Left hindlimb (tissue), 1 donor: ENCODE measurements at places on chromosomes 7 and 10.

DNA sequence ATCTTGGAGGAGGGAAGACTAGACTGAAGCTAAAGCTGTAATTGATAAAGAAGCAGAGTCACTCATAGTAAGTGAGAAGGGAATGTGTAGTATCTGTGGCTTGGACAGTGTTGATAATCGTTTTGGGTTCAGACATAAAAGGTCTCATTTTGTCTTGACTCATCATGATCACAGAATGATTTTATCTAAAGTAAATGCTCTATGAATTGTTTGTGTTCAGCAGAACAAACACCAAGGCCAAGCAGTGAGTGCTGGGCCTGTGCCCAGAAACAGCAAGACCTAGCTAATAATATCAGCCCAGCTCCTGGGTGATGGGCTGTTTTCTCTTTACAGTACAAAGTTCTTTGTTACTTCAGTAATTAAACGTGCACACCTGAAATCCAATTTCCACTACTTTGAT, 26.7 kb upstream of the CD36 start:
- DNase-seq: no peak

GRCh38 chr7:76047305-76047810, 442 bp downstream of the STYXL1 start:
- DNase-seq: no peak

DNA sequence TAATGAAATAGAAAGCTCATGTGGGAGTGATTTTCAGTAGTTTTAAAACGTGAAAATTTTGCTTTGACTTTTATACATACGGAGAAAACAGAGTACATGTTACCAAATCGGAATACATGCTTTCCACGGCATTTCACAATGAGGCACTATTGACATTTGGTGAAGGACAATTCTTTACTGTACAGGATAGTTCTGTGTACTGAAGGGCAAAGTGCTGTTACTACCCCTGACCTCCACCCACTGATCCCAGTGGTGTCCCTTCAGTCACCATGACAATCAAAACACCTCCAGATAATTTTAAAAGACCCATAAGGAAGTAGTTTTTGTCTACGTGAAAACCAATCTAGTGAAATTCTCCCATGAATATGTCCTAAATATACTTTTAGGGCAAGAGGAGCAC, 33.1 kb upstream of the ANK3 start:
- no peak for DNase-seq

- no peak for DNase-seq
These were observed 123.9 kb downstream of the C10orf105 start for GRCh38 chr10:71595649-71596048.

DNA sequence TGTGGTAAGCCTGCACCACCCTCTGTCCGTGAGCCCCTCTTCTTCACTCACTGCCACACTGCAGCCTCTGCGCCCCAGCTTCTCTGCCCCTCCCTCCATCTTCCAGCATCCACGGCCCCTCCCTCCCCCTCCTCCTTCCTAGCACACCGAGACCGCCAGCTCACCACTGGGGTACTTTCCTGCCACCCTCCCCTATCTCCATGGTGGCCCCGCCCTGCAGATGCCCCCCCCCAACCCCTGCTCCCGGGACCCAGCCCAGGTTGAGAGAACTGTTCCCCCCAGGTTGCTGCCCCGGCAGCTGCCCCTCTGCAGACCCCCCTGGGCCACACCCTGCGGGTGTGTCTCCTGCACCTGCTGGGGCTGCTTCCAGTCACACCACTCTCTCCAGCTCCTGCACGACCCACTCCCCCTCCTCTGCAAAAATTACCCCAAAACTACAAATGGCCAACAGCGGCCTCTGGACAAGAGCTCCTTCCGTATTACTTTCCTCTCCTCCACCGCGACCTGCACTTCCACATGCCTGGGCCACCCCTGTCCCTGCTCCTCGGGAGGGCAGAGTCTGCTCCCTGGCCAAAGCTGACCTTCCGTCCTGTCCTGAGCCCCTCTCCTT, 209.2 kb upstream of the PPP2R2D start:
- no peak for DNase-seq

- peak; percentile 55 for DNase-seq
These were observed 13.6 kb upstream of the SVIL start for GRCh38 chr10:29648114-29648982.

- DNase-seq: no peak
These were observed 100.7 kb downstream of the POLL start for GRCh38 chr10:101487399-101487798.

GRCh38 chr10:79454259-79454658, 8.8 kb upstream of the ZCCHC24 start:
- DNase-seq: no peak

- DNase-seq: no peak
These were observed 33.4 kb upstream of the AFAP1L2 start for GRCh38 chr10:114437473-114438292.

DNA sequence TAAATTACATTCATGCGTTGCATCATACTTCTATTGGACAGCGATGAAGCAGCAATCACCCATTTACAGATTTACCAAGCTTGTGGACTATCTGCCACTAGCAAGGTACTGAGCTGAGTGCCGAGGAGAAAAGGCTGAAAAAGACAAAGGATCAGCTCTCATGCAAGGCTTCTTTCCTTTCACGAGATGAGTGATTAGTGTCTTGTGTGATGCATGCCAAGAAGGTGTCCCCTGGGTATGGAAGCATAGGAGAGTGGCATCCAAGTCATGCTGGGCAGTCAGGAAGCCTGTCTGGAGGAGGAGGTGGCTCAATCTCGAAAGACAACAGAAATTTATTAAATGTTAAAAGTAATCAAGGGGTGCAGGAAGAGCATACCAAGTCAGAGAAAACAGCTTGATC, 40.9 kb downstream of the ACSM6 start:
- no peak for DNase-seq

DNA sequence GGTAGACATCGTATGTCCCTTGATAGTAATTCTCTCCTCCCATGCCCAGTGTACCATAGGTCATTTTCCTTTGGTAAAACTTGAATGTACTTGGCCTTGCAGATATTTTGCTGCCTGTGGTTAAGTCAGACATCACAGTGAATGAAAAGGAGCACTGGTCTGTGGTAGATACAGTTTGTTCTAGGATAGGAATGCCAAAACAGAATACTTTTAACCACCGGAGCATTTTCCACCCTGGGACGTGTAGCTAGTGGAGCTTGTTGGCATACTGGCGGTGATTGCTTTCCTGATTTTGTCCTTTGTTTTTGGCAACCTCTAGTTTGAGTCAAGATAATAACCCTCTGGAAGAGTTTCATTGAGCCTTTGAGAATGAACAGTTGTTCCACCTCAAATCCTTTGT, 92.0 kb upstream of the BMPER start:
- no peak for DNase-seq

- DNase-seq: no peak
These were observed 296.2 kb downstream of the LRRTM3 start for GRCh38 chr10:67221939-67222494.

- DNase-seq: no peak
These were observed 125.7 kb downstream of the ADCY1 start for GRCh38 chr7:45699726-45700390.

DNA sequence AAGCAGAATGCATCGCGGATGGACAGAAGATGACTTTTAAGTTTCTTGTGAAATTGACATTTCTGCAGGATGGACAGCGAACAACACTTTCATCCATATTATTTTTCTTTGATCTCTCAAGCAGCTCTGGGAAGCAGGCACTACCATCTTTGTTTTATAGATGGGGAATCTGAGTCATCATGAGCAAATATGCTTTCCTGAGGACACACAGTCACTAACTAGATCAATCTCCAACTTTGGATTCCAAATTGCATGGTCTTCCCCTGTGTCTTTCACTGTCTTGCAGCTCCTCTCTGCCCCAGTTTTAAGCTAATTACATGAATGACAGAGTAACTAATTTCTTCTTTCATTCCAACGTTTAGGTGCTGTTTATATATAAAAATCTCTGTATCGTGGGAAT, 201.5 kb downstream of the ADAM12 start:
- DNase-seq: no peak

DNA sequence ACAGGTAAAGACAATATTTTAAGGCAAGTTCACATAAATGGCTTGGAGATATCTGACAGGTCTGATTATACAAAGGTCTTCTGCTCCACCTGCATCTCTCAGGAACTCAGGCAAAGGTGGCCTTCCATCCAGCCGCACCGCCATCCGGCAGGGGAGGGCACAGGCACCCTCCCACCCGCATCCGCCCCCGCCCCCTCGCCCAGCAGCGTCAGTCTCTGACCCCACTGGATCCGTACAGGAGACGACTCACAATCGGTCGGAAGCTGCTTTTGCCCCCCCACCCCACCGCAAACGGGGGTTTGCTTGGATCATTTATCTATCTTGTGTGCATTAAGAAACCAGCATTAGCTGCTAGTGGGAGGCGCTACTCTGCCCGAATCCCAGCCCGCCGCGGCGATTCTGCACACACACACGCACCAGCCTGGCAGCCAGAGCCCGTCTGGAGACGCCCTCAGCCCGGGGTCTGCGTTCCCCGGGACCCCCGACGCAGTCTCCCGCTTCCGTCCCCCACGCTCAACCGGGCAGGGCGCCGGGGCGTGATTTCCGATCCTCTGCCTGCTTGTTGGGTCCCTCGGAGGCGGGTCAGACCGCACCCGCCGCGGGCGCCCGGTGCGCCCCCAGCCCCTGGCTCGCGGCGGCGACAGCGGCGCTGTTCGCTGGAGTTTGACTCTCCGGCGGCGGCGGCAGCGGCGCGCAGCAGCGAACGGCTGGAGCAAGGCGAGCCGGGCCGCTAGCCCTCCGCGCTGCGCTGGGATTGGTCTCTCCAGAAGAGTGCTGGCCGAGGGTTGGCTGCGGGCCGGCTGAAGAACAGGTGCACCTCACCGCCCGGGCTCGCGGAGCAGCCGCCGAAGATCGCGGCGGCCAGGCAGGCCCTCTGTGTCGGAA, 820 bp upstream of the NRG3 start:
- DNase-seq: peak; percentile 70

GRCh38 chr10:47136866-47137265, 163.1 kb upstream of the GDF10 start:
- DNase-seq: peak; percentile 56

DNA sequence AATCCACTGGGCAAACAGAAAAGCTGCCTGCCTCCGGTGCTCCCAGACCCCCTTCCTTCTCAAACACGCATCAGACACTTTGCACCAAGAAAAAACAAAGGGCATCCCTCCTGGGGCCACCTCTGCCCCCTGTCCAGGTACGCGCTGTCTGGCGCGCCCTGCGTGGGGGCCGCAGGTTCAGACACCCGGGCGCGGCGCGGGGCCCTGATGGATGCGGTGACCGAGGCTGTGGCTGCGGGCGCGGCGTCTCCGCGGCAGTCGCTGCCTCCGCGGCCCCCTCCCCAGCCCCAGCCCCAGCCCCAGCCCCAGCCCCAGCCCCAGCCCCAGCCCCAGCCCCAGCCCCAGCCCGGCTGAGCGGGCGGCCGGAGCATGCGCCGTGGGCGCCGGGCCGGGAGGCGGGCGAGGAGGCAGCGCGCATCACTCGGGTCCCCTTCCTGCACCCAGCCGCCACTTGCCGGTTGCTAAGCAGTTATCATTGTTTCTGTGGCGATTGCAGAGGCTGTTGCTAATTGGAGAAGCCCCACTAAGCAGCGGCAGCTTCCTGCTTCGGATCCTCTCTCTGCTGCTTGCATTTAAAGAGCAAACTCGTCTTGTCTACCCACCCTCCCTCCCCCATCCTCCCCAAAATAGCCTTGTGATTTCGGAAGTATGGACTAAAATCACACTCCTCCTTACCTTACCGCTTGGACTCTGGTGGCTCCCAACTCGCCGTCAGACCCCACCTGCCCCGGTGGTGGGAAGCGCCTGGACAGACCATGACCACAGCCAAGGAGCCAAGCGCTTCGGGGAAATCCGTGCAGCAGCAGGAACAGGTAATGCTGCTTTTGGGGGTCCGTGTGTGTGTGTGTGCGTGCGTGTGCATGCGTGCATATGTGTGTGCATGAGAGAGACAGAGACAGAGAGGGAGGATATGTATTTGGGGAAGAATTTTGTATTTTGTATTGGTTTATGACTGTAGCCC, 252.8 kb downstream of the DPP6 start:
- DNase-seq: no peak

DNA sequence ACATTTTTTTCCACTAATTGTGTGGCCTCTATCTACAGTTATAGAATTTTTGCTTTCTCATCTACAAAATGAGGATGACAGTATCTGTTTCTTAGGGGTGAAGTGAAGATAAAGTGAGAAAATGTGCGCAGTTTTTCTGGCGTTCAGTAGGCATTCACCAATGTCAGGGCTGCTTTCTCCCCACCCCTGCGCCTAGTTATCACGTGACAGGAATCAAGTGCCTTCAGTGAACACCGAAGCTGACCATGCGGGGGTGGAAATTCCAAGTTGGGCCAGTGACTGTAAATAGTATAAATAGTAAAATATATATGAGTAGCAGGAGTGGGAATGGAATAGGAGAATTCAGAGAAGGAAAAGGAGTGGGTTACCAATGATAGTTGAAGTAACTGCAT, 77.4 kb downstream of the TAF3 start:
- DNase-seq: no peak

GRCh38 chr7:120838281-120838682, 19.7 kb downstream of the TSPAN12 start:
- no peak for DNase-seq

DNA sequence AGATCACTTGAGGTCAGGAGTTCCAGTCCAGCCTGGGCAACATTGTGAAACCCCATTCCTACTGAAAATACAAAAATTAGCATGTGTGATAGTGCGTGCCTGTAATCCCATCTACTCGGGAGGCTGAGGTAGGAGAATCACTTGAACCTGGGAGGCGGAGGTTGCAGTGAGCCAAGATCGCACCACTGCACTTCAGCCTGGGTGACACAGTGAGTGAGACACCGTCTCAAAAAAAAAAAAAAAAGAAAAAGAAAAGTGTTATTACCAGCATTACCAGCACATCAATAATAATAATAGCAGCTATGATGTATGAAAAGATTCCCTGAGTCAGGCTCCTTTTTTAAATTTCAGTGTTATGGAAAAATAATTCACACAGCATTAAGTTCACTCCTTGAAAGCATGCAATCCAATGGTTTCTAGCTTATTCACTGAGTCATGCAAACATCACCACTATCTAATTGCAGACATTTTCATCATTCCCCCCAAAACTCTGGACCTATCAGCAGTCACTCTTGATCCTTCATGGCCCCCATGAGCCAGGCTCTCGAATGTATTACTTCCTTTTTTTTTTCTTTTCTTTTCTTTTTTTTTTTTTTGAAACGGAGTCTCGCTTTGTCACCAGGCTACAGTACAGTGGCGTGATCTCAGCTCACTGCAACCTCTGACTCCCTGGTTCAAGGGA, 228.4 kb downstream of the FANK1 start:
- DNase-seq: no peak
